Thyroid gland (tissue), 4 donors: ENCODE measurements at places on chromosomes 3 and 15.

DNA sequence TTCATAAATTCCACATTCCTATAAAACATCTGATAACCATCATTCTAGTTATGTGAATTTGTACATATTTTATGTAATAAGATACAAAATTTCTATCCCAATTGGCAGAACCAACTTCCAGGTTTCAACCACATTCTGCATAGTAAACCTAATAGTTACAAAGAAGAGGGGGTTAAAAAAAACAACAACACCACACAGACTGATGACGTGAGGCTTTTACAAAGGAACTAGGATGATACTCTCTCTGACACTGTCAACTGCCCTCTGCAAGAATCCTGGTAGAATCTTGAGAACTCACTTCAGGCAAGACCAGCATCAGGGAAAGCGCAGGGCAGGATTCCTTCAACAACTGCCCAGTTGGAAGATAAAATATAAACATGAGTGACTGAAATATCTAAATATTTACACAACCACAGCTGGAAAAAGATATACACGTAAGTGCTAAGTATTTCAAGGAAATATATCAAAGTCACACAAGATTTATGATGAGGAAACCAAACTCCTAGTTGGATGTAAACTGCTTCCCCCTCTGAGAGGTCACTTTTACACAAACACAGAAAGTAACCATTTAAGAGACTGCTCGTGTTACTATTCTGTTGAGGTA lies 816.4 kb downstream of the ROBO1 start:
- DNase-seq: no peak

GRCh38 chr15:73286311-73286710 lies 82.4 kb downstream of the HCN4 start:
- DNase-seq: no peak

DNA sequence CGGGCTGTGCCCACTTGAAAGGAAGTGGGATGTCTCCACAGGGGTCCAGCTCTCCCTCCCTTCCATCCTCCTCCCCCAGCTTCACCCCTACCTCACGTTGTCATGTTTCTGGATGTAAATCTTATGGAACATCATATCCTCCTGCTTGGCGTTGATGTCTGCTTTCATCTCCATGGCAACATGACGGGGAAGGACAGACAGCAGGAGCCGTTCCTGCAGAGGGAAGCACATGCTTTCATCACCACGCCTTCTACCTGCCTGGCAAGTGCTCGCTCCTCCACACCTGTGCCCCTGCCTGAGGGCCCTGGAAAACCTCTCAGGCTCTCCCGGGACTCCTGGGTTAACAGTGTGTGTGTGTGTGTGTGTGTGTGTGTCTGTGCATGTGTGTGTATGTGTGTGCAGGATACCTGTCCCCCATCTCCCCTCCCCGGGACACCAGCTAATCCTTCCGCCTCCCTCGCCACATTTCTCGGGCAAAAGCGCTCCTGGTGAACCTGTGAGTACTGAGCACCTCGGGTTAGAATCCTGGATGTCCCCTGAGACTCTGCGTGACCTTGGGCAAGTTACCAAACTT lies 101.1 kb downstream of the ADCY5 start:
- DNase-seq: no peak

DNA sequence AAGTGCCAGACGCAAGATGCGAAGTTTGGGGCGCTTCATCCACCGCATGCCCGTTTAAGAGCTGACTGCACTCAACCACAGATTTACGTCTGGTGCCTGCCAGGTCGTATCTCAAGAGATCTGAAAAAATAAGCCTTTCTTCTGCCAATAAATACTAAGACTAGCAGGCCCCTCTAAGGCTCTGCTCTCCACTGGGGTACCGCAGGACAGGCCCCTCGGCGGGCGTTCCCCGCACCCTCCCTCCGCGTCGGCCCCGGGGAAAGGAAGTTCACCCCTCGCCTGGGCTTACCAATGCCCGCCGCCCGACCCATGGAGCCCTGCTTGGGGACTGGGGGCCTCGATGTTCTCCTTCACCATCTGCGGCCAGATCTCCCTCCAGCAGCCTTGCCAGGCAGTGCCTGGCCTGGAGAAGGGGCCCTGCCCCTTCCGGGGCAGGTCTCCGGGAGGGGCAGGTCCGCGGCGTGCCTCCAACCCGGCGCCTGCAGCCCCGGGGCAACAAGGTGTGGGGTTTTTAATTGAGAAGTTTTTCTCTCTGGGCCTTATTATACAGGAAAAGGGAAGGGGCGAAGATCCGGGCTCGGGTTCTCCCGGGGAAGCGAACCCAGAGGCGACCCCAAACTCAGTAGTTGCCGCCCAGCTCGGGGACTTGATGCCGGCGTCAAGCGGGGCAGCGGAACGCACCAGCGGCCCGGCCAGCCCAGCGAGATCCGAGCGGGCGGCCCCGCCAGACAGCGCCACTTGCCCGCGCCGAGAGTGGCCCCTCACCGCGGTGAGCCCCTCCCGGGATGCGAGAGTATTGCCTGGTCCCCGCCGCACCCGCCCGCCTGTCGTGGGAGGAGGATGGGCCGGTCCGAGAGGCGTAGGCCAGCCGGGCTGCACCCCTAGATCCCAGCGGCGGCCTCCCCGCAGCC lies 735 bp downstream of the GOLGA8B start:
- peak; percentile 48 for DNase-seq

GRCh38 chr3:12990781-12991480 lies 82.3 kb downstream of the IQSEC1 start:
- no peak for DNase-seq

DNA sequence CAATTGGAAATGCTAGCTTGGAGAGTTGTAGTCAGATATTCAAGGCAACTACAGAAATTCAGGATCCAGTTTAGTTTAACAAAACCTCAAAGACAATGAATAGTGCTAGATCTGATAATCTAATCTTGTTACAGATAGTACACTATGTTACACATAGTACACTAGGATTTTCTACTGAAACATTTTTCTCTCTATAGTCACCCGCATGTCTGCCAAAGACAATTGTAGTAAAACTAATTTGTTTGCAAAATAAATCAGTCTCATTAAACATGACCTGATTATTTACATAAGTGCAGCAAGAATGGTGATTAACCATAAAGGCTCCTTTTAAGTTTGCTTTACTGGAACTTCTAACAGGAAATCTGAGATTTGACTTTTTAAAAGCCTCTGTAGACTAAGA lies 52.0 kb downstream of the ILDR1 start:
- DNase-seq: no peak

DNA sequence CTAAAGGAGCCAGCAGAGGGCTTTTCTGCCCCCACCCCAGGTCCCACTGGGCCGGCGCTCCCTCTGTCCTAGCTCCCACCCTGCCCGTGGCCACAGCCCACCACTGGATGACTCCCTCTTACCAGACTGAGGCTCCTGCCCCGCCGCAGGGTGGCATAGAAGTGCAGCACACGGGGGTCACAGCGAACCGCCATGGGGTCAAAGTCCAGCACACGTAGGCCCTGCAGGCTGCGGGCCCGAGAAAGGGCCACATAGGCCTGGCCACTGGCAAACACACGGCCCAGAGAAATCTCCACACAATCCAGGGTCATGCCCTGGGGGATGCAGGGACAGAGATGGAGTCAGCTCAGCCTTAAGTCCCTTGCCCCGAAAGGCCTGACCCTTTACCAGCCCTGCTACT lies 9.0 kb downstream of the PIF1 start:
- DNase-seq: no peak

- no peak for DNase-seq
Measured at GRCh38 chr3:20683910-20684309, 497.9 kb upstream of the SGO1 start.

DNA sequence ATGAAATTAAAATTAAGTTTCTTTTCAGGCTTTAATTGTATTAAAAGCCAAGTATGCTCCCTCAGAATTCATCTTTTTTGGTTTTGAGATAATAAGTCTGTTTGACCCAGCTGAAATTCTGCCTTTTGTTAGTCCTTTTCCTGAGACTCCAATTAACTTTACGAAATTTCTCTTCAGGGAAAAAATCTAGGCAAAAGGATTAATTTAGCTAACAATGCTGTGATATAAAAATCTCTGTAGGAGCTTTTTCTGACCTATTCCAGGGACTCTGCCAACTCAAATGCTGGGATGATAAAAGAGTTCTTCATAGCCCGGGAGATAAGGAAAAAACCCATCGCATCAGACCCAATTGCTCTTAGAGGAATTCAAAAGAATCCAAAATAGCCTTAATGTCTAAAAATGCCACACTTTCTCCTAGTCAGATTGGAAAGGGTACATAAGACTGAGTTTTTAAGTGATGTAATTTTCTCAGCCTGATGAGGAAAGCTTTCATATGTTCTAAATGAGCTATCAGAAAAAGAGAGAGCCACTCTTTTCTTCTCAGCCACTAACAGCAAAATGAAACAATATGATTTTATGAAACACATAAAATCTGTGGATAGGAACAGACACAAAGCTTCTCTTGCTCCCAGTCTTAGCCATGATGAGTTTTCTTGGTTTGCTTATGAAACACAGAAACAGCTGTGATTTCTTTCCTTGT lies 405.1 kb downstream of the ROBO1 start:
- no peak for DNase-seq

GRCh38 chr3:24387493-24387892 lies 107.2 kb downstream of the THRB start:
- no peak for DNase-seq

DNA sequence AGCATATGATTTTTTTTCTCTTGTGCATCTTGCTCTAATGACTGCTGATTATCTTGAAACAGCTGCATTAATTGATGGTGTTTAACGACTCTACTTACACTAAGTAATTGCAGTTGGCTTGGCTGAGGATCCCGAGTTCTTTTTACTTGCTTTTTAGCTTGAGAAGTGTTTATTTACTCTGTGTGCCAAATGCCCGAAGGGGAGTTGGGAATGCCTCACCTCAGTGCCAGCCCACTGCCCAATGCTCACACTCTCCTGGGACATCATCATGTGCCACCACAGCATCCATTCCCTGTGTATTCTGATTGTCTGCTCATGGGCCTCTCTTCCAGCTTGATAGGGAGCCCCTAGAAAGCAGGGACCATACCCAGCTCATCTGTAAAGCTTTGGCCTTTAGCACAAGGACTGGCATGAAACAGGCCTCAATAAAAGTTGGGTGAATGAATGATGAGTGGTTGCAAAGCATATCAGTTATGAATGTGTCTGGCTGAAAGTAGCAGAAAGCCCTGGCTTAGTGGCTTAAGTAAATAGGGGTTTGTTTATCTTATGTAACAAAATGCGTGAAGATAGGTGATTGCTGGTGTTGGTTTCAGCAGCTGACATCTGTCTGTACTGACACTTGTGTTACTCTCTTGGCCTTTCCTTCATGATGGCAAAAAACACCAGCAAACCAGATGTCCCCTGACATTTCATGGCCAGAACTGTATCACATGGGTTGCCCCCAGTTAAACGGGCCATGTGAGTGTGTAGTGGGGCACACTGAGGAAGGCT lies 8.1 kb downstream of the PXYLP1 start:
- no peak for DNase-seq

- no peak for DNase-seq
Measured at GRCh38 chr3:122255757-122256439, 69.2 kb upstream of the CSTA start.

DNA sequence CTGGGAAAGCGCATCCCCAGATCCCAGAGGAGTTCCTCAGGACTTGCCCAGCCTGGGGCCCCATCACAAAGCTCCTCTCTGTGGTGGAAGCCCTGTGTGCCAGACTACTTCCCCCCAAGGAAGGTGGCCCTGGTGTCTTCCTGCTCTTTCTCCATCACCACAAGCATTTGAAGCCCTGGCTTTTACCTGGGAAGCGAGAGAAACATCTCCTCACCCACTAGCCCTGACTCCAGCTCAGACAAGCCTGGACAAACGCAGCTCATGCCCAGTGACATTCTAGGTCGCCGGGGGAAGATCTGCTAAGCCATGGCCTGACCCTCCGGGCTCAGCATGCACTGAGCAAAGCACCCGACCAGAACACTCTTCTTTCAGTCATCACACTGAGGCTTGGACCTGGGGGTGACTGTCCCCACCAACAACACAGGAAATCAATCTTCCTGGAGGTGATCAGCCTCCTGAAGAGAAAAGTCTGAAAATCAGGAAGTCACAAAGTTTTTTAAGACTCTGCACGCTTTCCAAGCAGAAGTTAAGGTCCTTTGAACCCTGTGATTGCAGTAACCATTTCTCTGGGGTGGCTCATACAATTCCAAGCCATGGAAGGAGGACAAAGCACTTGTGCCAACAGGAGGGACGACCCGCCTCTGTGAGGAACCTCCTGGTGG lies 40.8 kb downstream of the KLHL25 start:
- no peak for DNase-seq

GRCh38 chr3:29083676-29084075 lies 197.2 kb upstream of the RBMS3 start:
- no peak for DNase-seq

- no peak for DNase-seq
Measured at GRCh38 chr15:47959617-47960413, 161.0 kb upstream of the SLC24A5 start.

DNA sequence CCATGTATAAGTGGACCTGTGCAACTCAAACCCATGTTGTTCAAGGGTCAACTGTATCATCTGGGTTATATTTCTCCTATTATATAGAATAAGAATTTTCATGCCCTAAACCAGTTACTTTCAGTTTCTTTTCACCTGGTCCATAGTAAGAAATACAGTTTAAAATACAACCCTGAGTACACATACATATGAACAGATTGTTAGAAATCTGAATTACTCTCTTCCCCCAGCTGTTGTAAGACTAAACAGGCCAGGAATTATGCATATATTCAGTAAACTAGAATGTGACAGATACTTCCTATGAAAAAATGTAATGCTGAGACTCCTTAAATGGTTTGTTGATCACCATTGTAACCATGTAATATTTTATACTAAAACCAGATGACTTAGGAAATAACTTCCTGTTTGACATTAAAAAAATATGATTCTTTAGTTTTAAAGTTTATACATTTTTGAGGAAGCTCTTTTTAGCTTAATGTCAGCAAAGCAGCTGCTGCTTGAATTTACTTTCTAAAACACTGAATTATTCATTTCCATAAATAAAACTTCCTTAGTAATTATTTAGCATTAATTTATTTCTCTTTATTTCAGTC lies 52.5 kb upstream of the ZCWPW2 start:
- no peak for DNase-seq

DNA sequence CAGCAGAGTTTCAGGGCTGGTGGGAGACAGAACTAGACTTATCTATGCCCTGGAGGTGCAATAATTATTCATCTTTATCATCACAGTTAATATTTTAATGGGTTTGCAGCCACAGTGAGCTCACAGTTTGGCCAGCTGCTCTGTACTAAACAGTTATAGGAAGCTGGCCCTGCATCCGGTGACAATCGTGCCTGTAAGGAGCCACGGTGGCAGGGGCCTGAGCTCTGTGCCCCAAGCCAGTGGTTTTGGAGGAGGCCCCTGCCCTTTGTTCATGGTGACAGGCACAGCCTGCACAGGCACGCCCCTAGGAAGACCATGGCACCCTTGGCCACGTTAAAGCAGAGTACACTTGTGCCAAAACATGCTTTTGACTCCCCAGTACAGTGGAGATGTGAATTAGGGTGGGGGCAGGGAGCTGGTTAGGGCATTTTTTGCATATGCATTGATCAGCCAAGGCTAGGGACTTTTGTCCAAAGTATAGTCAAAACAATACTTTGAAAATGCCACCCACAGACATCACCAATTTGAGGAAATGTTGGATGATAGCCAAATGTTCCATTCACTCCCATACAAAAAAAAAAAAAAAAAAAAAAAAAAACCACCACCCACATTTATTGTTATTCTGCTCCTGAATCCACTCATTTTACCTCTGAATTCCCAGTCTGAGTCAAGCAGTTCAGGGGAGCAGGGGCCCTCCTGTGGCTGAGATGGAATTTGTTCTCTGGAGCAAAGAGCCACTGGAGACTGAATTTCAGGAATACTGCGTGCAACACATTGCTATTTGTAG lies 3.4 kb upstream of the RFTN1 start:
- peak; percentile 72 for DNase-seq

- DNase-seq: no peak
Measured at GRCh38 chr3:121757087-121757811, 7.7 kb upstream of the GOLGB1 start.
